ENCODE measurements at places on chromosomes 7 and 10.

DNA sequence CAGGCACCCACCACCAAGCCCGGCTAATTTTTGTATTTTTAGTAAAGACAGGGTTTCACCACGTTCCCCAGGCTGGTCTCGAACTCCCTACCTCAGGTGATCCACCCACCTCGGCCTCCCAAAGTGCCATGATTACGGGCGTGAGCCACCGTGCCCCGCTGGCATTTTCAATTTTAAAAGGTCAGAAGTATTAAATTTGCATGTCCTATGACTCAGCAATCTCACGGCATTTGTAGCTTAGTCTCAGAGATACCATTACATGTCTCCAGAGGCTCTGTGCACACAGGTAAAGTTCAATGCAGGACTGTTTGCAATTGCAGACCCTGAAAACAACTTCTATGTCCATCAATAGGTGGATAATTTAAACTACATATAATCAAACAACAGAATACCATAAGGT lies 99.2 kb downstream of the DLG5 start:
- H3K36me3 ChIP-seq: peaks cover 13% of the 10 kb centered on the region
- H3K4me3 ChIP-seq: no peak overlapping the region
- no peak for DNase-seq
- H3K27ac ChIP-seq: no peak overlapping the region

DNA sequence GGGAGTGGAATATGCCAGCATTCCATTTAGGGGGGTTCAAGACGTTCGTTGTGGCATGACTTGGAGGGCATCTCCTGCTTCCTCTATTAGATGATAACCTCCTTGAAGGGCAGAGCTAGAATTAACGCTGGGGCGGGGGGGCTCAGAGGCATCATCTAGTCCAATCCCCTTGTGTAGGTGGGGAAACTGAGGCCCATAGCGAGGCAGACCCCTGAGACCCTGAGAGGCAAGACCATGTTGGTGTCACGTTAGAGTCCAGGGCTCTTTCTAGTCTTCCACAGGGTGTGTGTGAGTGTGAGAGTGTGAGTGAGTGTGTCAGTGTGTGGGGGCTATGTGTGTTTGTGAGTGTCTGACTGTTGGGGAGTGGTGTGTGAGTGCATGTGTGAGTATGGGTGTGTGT lies 29.3 kb upstream of the NUB1 start:
- no peak overlapping the region for H3K4me3 ChIP-seq
- no peak for DNase-seq
- no peaks in the 10 kb centered on the region for H3K36me3 ChIP-seq
- no peaks in the 10 kb centered on the region for H3K27me3 ChIP-seq
- no peaks in the 10 kb centered on the region for H3K4me1 ChIP-seq
- H3K27ac ChIP-seq: no peak overlapping the region

DNA sequence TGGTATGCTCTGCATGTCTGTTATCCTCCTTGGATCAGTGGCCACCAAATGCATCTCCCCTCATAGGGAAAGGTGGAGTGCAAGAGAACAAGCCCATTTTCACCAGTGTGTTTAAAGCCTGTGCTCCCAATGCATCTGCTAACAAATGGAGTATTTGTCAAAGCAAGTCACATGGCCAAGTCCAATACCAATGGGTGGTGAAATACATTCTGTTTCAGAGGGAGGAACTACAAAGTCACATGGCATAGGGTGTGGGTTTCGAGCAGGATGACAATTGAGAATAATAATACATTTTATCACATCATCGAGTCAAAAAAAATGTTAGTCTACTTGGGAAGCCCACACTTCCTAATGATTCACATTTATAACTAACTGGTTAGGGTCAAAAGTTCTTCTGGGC lies 62.7 kb downstream of the SUGCT start:
- H3K27me3 ChIP-seq: no peaks in the 10 kb centered on the region
- DNase-seq: no peak
- H3K36me3 ChIP-seq: no peaks in the 10 kb centered on the region
- no peak overlapping the region for H3K4me3 ChIP-seq
- no peaks in the 10 kb centered on the region for H3K4me1 ChIP-seq
- H3K27ac ChIP-seq: no peak overlapping the region

DNA sequence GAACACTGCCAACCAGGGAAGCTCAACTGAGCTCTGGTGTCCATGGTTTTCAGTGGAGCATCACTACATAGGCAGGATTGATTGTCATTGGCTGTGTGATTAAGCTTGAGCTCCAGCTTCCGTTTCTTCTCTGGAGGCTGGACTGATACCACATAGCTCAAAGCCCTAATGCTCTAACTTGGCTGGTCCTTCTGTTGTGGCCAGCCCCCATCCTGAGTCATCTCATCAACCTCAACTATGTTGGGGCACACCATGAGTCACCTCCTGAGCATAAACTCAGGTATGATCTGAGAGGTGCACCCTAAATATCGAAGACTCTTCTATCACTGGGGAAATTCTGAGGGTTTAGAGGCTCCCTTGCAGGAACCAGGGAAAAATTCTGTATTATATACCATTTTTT lies 114.5 kb upstream of the INHBA start:
- H3K27me3 ChIP-seq: no peaks in the 10 kb centered on the region
- H3K36me3 ChIP-seq: no peaks in the 10 kb centered on the region
- peak; percentile 74 for DNase-seq

GRCh38 chr7:115054478-115055065 lies 132.7 kb downstream of the MDFIC start:
- no peak overlapping the region for H3K4me3 ChIP-seq
- H3K36me3 ChIP-seq: no peaks in the 10 kb centered on the region
- no peak for DNase-seq
- no peaks in the 10 kb centered on the region for H3K27me3 ChIP-seq
- H3K4me1 ChIP-seq: no peaks in the 10 kb centered on the region

DNA sequence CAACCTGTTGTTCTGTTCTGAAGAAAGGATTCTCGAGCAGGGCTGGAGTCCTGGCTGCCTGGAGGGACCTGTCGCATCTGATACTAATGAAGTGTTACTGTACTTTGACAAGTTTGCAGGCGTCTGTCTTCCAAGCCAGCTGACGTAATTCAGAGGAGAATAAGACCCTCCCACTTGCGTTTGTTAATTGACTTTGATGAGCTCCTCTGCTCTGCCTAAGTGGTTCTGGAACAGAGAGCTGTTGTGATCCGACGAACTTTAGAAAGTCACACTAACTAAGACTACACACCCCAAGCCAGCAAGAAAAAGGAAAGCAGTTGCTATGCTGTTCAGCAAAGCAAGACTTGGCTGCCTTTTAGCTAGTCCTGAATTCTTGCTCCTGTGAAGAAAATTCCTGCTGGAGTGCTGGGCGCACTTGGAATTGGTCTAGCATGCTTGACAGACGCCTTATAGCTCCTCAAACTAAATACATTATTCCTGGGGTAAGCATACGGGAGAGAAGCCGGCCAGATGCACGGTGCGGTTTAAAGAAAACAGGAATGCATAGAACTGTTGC lies 200.3 kb downstream of the CACNB2 start:
- no peak overlapping the region for H3K27ac ChIP-seq
- no peak overlapping the region for H3K4me3 ChIP-seq
- H3K36me3 ChIP-seq: no peaks in the 10 kb centered on the region
- no peaks in the 10 kb centered on the region for H3K27me3 ChIP-seq
- H3K4me1 ChIP-seq: no peaks in the 10 kb centered on the region
- no peak for DNase-seq

DNA sequence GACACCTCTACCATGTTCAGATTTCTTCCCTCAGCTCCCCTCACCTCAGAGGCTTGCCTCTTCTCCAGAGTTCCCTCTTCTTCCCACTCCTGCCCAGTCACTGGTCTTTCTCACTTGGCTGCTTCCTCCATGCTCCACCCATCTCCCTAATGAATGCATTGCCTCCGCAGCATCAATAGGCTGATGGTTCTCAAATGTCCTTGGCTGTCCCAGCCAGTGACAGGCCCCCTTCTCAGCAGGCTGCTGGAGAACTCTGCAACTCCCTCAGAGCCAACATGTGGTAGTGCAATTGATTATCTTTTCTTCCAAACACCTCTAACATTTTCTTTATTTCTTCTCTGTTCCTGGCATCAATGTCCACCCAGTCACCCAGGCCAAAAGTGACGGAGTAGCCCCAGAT lies 218.2 kb downstream of the RELN start:
- no peaks in the 10 kb centered on the region for H3K27me3 ChIP-seq
- DNase-seq: no peak

DNA sequence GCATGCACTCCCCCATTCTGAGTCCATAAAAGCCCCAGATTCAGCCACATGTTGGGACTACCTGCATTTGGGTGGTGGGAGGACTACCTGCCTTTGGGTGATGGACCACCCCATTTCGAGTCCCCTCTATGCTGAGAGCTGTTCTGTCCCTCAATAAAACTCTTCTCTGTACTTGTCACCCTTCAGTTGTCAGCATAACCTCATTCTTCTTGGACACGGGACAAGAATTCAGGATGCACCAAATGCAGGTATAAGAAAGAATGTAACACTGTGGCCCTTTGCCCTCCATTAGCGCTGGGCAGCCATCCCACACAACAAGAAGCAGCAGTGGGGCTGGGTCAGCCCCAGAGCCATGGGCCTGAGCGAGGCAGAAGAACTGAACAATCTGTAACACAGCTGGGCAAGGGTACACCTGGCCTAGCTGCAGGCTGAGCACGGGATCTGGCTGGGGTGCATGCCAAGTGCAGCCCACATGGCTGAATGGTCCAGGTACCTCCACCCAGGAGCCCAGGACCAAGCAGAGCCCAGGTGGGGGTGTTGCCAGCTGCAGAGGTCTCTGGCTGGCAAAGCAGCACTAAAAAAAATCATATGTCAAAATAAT lies 1344.3 kb upstream of the LRRTM3 start:
- peaks cover 2% of the 10 kb centered on the region for H3K4me1 ChIP-seq
- peaks cover 11% of the 10 kb centered on the region for H3K36me3 ChIP-seq
- no peak overlapping the region for H3K27ac ChIP-seq
- no peak for DNase-seq

GRCh38 chr7:81871606-81872265 lies 101.9 kb upstream of the HGF start:
- DNase-seq: no peak
- H3K4me3 ChIP-seq: no peak overlapping the region
- no peaks in the 10 kb centered on the region for H3K36me3 ChIP-seq
- H3K4me1 ChIP-seq: no peaks in the 10 kb centered on the region

DNA sequence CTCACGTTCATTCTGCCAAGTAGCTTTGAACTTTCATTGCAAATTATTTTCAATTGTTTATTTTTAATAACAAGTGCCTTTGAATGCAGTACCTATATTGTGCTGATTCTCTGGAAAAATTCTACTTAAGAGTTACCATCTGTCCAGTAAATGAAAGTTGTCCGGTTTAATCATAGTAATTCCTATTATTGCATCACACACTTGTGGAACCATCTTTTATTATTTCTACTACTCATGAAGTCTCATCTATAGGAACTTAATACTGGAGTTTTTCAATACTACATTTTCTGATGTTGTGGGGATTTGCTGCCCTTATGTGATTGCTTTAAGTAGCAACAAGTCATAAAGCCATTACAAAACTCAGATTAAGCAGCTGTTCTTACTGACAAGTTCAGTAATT lies 16.5 kb upstream of the SKAP2 start:
- no peaks in the 10 kb centered on the region for H3K4me1 ChIP-seq
- DNase-seq: no peak
- H3K36me3 ChIP-seq: no peaks in the 10 kb centered on the region
- no peak overlapping the region for H3K4me3 ChIP-seq
- no peak overlapping the region for H3K27ac ChIP-seq
- H3K27me3 ChIP-seq: no peaks in the 10 kb centered on the region

All from common myeloid progenitor, CD34-positive (primary cell).